Fibroblast of skin of left biceps (primary cell): ENCODE measurements at places on chromosomes 7 and 10.

GRCh38 chr7:84722086-84722485 lies 464.8 kb downstream of the SEMA3D start:
- DNase-seq: no peak

GRCh38 chr7:55570939-55571338 lies 1.4 kb downstream of the VOPP1 start:
- DNase-seq: peak; percentile 70

DNA sequence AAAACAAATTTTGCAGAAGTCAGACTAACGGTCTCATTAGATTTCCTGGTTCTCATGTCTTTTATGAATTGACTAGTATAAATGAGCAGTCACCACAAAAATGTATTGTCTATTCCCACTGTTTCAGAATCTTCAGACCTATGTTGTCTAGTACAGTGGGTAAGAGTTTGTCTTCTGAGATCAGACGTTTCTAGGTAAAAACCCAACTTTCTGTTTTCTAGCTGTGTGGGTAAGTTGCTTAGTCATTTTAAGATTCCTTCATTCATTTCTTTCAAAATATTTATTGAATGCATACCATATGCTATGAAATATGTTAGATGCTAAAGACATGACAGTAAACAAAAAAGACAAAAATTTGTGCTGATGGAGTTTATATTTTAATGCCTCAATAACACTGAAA lies 156.3 kb downstream of the POLR1F start:
- DNase-seq: no peak

- DNase-seq: no peak
These were observed 45.6 kb downstream of the ELAPOR2 start for GRCh38 chr7:87013840-87014190.

DNA sequence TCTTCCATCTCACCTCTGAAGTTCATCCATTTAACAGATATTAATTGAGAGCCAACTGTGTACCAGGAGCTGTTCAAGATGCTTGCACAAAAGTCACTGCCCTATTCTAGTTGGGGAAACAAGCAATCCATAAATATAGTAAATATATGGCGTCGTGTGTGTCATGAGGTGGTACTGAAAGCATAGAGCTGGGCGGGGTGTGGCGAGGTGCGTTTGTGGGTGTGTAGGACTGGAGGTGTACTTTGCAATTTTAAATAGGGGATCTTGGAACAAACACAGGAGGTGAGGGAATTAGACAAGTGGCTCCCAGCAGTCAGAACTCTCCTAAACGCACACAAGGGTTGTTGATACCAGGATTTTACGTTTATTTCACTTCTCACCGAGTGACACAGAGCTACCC lies 490 bp upstream of the ZNF239 start:
- DNase-seq: no peak

DNA sequence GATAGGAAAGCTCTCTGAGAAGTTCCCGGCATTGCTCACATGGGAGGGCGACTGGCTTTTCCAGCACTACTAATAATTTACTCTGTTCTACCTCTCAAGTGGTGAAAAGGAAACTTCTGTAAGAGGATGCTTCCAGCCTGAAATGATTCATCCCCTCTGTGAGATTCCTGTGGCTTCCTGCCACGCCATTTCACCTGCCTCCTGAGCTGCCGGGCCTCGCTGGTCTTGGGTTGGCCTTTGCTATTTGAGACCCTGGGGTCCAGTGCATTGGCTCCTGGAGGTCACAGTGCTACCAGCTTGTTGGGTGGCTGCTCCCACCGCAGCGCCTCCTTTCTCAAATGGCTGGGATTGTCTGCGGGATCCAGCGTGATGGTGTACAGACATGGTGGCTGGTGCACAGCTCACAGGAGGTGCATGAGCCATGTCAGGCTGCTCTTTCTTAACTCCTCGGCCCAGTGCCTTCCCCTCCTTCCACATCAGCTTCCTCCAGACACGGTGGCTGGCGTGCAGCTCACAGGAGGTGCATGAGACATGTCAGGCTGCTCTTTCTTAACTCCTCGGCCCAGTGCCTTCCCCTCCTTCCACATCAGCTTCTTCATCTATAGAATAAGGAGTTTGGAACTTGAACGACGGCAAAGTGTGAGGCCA lies 42.9 kb upstream of the PCBD1 start:
- DNase-seq: no peak

- DNase-seq: no peak
These were observed 98.2 kb upstream of the ZNF32 start for GRCh38 chr10:43746906-43747305.

- no peak for DNase-seq
These were observed 230.6 kb upstream of the ZMIZ1 start for GRCh38 chr10:78838141-78838657.

DNA sequence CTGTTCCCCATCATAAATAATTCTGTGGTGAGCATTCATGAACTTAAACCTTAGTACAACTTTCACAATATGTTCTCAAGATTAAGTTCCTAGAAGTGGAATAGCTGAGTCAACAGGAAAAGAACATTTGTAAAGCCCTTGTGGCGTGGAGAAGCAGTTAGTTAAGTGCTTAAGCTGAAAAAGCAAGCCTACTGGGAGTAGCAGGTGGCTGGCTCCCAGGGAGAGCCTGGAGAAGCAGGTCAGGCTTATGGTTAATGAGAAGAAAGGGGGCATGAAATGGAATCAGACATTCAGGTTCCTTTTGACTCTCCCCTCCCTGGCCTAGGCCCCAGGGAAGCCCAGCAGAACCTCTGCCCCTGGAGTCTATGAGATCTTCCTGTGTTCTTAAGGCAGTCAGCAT lies 35.3 kb downstream of the VSTM4 start:
- no peak for DNase-seq

DNA sequence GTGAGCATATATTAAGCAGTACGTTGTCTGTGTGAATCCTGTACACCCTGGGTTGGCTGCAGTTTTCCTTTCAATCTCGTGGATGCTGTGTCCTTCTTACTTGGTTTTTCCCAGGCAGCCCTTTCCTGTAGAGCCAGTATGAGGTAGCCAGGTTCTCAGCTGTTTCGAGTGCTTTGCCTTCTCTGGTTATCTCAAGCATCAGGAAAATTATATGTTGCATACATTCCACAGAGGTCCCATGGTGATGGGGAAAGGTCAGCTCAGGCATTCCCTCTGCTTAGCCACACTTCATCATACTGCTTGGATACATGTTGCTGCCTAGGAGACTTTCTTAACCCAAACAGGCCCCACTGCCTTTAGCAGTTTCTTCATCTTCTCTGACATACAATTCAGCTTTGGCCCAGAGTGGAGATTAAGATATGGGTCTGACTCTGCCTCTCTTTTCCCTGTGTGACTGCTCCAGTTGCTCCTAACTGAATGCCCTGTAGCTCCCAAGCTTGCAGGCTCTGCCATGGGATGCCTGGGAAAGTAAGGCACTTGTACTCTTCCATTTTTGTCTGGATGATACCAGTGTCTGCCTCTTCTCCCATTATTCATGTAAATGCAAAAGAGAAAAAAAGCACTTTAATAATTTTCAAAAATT lies 11.3 kb downstream of the GNAI1 start:
- peak; percentile 81 for DNase-seq

DNA sequence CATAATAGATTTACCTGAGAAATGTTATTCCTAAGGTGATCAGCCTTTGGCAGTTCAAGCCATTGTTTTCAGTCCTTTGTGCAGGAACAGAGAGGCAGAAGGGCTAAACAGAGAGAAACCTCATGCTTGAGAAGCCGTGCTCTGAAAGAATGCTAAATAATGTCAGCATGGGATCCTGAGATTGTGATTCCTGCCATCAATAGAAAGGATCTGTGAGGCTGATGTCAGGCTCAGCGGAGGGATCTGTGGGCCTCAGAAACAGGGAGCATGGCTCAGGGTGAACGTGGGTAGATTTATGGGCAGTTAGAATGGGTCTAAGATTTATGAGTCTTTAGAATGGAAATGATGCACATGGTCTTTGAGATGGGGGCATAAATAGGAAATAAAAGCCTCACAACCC lies 439.2 kb upstream of the IGFBP3 start:
- DNase-seq: no peak

GRCh38 chr7:134029-134428 lies 58.3 kb upstream of the FAM20C start:
- DNase-seq: no peak

GRCh38 chr7:100826514-100827329 lies 601 bp downstream of the EPHB4 start:
- DNase-seq: no peak

DNA sequence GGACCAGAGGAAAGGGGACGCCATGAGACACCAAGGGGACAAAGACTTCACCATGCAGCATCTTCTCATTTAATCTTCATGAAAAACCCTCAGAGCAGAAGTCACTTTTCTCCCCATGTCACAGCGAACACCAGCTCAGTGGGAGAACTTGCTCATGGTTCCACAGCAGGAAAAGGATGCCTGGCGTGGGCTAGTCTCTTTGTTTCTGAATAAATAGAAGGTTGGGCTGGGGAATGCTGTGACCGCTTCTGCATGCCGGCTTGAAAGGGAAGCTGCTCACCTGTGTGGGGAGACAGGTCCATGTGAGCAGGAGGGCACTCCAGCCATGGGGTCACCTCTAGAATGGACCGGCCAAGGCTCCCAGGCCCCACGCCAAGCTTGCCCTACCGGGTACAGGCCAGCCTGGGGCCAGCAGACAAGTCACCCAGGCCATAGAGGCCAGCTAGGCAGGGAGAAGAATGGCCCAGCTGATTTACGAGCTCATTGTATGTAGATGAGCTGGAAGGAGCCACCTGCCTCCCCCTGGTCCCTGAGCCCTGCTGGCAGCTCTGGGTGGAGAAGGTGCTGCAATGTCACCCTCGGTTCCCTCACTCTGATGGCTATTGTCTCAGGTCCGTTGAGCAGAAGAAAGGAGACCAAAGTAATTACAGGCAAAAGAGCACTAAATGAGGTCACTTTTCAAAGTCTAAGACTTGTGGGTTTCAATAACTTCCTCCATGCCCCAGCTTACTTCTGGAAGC lies 82.0 kb upstream of the PDZD8 start:
- DNase-seq: no peak

DNA sequence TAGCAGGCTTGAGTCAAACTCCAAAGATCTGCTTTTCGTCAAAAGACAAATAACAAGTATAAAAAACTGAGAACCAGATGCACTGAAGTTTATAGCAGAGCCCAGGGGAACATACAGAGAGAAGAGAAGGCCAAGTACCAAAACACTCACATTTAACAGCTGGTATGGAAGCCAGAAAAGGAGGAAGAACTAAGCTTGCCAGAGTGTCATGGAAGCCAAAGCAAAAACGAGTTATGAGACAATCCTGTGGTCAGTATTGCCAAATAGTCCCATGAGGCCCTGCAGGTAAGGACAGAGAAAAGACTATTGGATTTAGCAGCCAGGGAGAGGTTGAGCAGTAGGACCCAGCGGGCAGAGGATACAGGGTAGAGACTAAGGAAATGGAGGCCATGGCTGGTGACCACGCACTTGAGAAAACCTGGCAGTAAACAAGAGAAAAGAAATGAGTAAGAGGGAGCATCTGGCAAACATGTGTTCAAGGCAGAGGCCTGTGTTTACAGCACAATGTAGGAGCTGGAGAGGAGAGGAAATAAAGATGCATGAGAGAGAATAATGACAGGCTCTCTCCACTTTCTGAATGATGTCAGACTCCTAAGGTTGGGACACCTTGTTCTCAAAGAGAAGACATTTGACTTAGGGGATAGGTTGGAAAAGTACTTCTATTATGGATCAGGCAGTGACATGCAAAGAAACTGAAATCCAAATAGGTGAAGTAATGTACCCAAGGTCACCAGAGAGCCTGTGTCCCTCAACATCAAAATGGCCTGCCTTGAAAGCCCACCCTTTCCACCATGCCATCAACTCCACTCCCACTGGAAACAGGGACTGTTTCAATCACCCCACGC lies 9.1 kb downstream of the CREB3L2 start:
- DNase-seq: peak; percentile 93

GRCh38 chr7:117588352-117588794 lies 108.5 kb downstream of the CFTR start:
- no peak for DNase-seq

DNA sequence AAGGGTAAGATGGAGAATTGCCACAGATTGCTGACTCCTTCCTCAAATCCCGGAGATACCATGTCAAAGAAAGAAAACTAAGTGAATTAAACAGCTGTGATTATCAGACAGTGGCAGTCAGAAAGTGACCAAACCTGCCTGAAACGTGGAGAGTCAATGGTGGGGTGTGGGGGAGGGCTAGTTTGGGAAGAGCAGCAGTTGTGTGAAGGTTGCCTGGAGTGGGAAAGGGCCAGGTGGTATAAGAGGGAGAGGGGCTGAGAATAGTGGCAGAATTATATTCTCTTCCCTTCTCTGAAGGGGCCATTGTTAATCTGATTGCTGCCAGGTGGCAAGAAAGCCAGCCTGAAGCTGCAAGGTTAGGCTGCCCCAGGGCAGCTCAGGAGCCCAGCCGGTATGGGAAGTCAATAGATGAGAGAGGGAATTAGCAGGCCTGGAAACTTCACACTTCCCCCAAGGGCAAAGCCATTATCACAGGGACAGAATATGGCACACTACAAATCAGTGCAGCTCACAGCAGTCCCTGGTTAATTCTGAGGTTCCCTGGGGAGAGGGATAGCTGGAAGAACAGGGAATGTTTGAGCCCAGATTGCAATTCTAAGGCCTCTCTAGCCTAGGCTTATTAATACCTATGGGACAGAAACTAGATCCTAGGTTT lies 83.9 kb upstream of the ITGB1 start:
- DNase-seq: no peak

- no peak for DNase-seq
These were observed 8.9 kb upstream of the DYNC2I1 start for GRCh38 chr7:158847451-158847866.

DNA sequence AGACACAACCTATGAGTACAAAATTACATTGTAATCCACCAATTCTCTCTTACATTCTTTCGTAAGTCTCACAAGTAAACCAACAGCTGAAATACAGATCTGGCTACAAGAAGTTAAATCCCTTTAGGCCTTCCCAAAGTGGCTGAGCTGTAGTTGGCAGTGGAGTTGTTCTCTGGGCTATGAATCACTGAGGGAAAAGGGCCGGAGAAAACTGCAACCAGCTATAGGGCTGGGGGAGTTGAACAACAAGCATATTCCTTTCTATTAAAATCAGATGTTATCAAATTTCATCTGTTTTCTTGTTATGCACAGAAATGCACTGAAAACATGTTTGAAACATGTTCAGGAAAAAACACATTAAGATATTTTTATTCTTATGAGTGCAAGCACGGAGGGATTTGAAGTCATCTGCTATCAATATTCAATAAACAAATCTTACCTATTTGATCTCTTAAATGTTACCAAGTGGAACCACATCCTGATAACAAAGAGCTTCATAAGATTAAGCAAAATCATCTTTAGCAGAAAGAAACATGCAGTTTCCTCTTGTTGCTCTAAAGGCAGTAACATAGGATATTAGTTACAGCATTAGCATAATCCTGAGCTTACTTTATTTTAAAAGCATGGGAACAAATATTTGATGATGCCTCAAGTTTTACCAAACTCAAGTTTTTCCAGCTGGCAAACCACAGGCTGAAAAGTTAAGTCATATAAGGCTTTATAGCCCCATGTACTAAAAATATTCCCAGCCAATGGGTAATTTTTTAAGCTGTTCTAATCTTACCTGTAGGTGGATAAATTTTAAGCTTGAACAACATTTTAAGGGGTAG lies 212.7 kb downstream of the TAX1BP1 start:
- peak; percentile 76 for DNase-seq

DNA sequence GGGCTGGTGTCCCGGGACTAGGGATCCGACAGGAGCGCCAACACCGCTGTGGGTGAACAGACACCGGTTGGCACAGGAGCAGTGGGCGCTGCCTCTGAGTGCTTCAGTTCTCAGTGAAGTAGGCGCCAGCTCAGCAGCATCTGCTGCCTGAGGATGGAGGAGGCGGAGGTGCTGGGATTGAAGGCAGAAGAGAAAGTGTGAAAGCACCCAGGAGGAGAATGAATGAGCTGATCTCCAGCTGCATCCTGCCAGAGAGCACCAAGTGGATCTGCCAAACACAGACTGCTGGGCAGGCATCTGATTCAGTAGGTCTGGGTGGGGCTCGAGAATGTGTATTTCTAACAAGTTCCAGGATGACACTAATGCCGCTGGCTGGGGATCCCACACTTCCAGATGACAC lies 74.5 kb downstream of the LANCL2 start:
- DNase-seq: no peak
